CD4-positive, CD25-positive, alpha-beta regulatory T cell (primary cell): ENCODE measurements at places on chromosomes 2 and 18. TPM values are rescaled to one million over a fixed set of nuclear protein-coding genes. Genes with fewer than 3 reads are reported as not detected.

TRIB2 gene
- polyA plus RNA-seq: 131 TPM

DNA sequence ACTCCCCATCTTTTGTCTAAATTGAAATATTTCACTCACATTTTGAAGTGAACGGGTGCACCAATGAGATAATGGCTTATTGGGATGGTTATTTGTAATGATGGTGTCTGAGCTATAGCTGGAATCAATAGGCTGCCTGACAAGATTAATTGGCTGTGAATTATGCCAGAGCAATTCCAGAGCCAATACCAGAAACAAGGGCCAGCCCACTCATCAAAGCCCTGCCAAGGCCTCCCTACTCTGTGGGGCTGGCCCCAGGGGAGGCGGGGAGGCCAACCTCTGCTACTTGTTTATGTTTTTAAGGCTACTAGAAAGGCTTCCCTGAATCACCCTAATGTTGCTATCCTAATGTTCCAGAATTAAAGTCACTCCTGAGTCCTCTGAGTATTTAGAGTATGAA, 29.1 kb upstream of the NEMP2 start:
- no peak for DNase-seq

CXCR1 gene
- 0.08 TPM for polyA plus RNA-seq

ALK gene
- not detected for polyA plus RNA-seq

CD8B2 gene
- not detected for polyA plus RNA-seq

SPEG gene
- not detected for polyA plus RNA-seq

- no peak for DNase-seq
Observed at GRCh38 chr2:3586220-3586619, 8.7 kb upstream of the COLEC11 start.

- DNase-seq: no peak
Observed at GRCh38 chr18:3225588-3225987, 5.8 kb upstream of the MYOM1 start.

- DNase-seq: no peak
Observed at GRCh38 chr2:101854877-101855276, 136.9 kb upstream of the IL1R2 start.

ATP6V1B1 gene
- not detected for polyA plus RNA-seq

ZAP70 gene
- 127 TPM for polyA plus RNA-seq

DNA sequence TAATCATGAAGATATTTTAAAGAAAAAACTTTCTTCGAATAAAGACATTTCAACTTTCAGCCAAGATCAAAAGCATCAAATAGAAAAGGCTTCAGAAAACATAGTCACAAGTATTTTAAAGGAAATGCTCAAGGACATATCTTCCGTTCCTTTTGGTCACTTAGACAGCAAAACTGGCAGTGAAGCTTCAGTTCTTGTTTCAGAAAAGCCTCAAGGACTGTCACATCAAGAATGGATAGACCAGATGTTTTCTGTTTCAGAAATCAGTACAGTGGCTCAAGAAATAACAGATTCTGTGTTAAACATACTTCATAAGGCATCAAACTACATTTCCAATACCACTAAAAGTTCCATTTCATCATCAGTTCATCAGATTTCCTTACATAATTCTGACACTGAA, 51.8 kb downstream of the FSIP2 start:
- no peak for DNase-seq

FOXI3 gene
- not detected for polyA plus RNA-seq

GRCh38 chr2:181364492-181365170, 92.6 kb upstream of the ITGA4 start:
- no peak for DNase-seq

GCG gene
- not detected for polyA plus RNA-seq

DNA sequence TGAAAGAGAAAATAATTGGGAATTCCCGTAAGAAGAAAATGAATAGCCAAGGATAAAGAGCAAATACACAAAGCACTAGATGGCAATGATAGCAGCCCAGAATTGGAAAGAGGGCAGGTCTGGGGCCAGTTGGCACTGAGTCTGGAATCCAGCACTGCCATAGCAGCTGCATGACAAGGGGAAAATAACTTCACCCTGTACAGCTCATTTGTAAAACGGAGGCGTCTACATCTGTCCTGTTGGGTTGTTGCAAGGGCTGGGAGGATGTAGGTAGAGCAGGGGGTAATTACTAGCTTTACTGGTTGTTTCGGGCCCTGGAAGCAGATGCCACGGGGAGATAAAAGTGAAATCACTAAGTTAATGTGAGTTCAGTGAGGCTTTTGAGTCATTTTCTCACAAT, 110.0 kb upstream of the RASGRP3 start:
- DNase-seq: no peak

GRCh38 chr2:48527226-48527885, 2.6 kb upstream of the STON1 start:
- DNase-seq: no peak

GRCh38 chr2:43210467-43211303, 15.7 kb downstream of the ZFP36L2 start:
- no peak for DNase-seq

GRCh38 chr2:12560618-12561017, 156.1 kb upstream of the TRIB2 start:
- DNase-seq: no peak

GRCh38 chr2:186187854-186188253, 298.2 kb upstream of the ZC3H15 start:
- no peak for DNase-seq

DNA sequence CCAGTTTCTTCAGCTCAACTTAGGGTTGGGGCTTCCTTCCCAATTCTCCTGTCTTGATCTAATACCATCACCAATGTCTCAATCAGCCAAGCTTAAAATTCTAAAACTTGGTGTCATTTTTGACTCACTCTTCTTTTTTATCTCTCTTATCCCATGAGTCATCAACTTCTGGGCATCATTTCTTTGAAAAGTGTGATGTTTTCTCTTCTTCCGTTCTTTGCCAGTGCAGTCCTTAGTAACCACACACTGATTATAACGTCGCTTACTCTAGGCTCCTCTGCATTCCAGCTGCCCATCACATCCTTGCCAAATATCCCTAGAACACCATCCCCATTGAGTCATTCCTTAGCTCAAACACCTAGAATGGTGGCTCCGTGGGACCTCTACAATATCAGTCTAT, 27.4 kb upstream of the MRO start:
- DNase-seq: no peak

GRCh38 chr2:74902281-74902860, 56.1 kb upstream of the POLE4 start:
- DNase-seq: no peak

TEX51 gene
- not detected for polyA plus RNA-seq

DNA sequence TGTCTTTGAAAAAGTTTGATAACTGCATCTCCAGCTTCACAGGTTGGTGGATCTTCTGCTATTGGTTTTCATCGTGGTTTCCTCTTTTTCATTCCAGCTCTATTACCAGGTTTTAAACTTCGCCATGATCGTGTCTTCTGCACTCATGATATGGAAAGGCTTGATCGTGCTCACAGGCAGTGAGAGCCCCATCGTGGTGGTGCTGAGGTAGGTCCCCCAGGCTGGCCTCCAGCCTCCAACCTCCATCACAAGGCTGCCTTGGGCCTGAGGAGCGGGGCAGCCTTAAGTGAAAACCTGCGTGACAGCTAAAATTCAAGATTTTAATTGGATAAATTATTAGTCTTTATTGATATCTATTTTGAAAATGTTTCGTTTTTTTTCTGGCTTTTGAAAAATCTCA, 9.7 kb downstream of the SEC11C start:
- DNase-seq: no peak

TMEM247 gene
- not detected for polyA plus RNA-seq

DNA sequence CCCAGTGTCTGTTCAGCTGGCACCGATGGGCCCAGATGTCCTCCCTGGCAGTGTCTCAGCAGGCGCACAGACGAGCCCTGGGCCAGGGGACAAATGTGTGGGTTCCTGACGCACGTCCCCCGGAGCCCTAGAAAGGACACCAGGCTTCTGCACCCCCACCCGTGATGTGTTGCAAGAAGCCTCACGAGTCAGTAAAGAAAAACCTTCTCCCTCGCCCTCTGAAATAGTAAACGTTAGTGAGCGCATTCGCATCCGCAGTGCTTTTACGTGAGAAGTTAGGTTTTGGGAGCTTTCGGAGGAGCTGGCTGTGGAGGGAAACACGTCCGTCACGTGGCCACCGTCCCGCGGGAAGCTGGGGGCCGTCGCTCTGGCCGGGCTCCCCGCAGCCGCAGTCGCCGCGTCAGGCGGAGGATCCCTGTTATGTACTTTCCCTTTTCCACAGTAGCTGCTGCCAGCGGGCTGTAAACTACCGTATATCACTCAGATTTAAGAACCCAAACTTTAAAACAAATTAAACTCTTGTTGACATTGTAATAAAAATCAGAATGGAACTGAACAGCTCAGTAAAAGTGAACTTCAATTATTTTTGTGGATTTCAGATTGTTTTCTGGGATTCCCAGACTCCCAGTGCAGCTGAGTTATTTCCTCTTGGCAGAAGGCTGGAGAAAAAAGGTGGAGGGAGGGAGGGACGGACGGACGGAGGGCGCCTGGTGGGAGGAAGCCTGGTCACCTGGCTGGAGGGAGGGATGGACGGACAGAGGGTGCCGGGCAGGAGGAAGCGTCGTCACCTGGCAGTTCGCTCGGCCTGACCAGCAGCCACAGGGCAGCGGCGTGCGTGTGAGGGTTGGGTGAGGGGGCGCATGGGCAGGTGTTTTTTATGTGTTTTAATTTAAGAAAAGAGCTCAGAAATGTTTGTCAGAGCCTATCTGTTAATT, 112.1 kb downstream of the NFATC1 start:
- peak; percentile 16 for DNase-seq

G6PC2 gene
- polyA plus RNA-seq: not detected

DNA sequence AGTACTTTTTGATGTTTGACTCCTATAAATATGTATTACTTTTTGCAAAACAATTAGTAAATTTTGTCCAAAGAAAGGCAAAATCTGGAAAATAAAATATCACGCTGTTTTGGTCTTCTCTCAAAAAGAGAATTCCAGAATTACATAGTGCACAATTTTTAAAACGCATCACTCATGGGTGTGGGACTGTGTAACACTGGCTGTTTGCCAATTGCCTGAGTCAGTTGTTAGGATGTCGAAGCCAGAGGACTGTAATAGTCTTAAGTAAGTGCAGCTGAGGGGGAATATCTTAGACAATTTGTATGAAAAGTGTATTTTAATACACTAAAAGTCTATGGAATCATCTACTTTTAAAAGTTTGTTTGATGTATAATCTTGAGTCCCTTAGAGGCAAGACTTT, 24.1 kb upstream of the EPHA4 start:
- no peak for DNase-seq
